Calu3 (cell line): ENCODE measurements at places on chromosomes 2 and 18.

GRCh38 chr2:189536830-189537229, 43.8 kb downstream of the SLC40A1 start:
- no peak for DNase-seq

DNA sequence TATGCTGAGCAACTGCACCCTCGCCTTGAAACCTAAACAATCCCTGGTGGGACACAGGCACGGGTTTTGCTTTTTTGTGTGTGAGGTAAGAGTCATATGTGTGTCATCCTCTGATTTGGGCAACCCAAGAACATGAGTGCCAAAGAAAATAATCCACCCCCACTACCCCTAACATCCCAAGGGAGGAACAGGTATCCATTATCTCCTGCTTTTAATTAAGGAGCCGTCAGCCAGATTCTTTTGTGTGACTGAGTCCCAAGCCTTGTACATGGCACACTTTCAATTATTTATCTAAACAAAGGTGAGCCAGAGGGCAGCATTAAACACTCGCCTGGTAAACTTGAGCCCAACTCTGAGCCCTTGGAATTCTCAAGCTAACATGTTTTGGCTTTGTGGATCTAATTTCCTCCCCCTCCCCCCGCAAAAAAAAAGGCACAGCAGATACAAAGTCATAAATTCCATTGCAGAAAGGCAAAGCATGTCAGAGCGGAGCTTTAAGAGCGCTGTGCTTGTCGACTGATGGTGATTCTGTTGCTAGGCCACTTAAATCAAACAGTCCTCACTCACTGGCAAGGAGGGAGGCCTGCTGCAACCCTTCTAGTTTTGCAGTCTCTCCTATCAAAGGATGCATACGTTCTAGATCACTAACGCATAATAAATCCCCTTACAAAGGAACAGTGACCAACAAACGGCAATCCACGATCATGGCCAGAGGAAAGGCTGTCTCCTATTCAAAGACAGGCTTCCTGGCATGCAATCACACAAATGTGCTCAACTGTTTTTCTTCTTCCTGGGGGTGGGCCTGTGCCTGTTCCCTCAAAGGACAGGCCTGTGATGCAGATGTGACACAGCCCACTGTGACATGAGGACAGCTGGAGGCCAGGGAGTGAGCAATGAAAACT, 143.5 kb upstream of the LMAN1 start:
- no peak for DNase-seq

- DNase-seq, result no peak
Measured at GRCh38 chr2:175981551-175981950, 20.5 kb downstream of the LNPK start.

GRCh38 chr2:72077702-72078169, 69.9 kb downstream of the CYP26B1 start:
- DNase-seq, result no peak

DNA sequence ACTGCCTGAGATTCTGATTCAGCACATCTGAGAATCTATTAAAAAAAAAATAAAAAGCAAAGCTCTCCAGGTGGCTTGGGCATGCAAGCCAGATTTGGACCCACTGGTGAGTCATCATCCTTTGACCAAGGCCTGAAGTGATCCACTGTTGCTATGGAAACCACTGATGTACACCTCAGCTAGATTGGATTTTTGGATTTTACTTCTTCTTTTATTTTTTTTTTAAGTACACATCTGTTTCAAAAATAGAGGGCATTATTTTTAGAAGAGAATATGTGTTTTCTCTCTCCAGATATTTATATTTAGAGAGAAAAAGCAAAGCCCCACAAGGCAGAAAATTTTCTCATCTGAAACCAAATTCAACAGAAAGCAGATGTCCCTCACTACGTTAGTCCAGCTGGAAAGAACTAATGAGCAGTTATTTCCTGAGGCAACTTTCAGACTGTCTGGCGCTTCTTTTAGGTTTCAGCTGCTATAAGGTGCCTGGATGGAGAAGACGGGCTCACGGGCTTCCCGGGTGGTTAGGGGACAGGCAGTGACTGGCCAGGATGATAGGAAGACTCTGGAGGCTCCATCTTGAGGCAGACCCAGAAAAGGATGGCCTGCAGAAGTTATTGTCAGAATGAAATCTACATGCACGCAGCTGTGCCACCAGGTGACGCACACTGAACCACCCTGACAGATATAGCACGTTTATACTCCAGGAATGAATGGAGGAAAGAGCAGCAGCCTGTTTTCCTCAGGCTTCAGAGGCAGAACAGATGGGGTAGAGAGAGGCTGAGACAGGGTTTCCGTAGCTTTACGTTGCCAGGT, 50.5 kb downstream of the MRPL35 start:
- peak; percentile 9 for DNase-seq

GRCh38 chr2:98747888-98748287, 17.0 kb upstream of the MGAT4A start:
- DNase-seq, result no peak

GRCh38 chr2:165863810-165864261, 69.8 kb upstream of the GALNT3 start:
- no peak for DNase-seq

DNA sequence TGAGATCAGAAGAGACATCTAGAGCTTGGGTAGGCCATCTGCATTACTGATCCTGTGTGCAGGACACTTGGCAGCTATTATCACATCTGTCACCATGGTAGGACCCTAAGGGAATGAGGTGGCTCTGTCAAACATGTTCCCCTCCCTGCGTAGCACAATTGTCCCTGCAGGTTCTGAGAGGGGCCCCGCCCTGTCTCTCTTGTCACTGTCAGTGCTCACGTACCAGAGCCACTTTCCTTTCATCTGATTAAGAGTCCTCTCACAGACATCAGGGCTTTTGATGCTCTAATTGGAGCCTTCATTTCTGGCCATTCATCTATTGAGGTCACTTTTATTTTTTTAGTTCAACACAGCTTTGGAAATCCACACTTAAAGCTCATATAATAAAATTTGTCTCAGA, 38.5 kb downstream of the NEB start:
- no peak for DNase-seq

GRCh38 chr2:68716604-68717304, 17.9 kb upstream of the ARHGAP25 start:
- DNase-seq, result no peak

DNA sequence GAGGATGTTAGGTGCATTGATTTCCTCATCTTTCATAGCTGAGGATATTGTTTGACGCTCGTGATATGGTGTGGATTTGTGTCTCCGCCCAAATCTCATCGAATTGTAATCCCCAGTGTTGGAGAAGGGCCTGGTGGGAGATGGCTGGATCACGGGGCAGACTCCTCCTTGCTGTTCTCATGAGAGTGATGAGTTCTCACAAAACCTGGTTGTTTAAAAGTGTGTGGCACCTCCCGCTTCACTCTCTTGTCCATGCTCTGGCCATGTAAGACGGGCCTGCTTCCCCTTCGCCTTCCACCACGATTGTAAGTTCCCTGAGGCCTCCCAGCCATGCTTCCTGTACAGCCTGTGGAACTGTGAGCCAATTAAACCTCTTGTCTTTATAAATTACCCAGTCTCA, 28.4 kb upstream of the GPC1 start:
- no peak for DNase-seq

DNA sequence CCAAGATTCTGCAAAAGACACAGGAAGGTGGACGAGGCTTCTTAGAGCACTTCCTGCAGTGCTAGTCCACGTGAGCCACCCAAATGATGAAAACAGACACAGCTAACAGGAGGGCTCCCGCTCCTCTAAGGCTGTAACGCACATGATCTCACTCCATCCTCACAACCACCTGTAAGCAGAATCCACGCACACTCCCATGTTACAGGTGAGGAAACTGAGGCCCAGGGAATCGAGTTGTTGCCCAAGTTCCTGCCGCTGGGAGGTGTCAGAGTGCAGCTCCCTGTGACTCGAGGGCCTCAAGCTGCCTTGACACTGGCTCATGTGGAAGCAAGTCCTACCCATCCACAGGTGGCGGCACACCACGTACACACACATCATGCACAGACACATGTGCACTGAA, 4.4 kb downstream of the DNMT3A start:
- DNase-seq, result no peak

DNA sequence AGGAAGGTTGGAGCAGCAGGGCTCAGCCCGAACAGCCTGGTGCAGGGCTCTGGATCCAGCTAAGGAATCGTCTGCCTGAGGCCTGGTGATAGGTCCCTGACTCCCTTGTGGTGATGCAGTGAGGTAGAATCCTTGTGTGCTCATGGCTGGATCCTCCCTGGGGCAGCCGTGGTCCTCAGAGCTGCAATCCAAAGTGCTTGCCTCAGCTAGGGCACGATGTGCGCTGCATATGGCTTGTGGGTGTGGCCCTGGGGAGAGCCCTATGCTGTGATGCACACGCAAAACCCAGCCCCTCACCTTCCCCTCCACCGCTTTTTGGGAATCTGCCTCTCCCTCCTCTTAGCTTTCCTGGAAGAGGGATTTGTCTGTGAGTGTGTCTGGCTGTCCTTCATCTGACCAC, 142.2 kb downstream of the DYSF start:
- no peak for DNase-seq

- DNase-seq, result no peak
Measured at GRCh38 chr2:12727065-12727464, 10.3 kb downstream of the TRIB2 start.

GRCh38 chr2:116142644-116143227, 1671.8 kb upstream of the DDX18 start:
- DNase-seq, result no peak

DNA sequence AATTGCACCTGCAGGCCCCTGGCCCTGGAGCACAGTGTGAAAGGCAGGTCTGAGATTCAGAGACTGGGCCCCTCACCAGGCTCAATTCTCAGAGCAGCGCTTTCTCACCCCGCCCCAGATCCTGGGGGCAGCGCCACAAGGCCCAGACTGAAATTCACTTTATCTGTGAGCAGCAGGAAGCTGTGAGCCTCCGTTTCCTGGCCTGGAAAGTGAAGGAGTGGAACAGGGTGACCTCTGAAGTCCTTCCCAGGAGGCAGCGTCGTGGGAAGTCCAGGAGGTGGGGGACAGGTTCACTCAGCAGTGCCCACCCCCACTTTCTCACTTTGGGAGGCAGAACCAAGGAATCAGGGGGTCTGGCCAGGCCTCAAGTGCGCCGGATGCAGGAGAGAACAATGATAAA, 235.4 kb downstream of the NDUFA10 start:
- DNase-seq, result no peak

GRCh38 chr18:48833701-48834412, 116.9 kb downstream of the SMAD7 start:
- no peak for DNase-seq

- DNase-seq, result no peak
Measured at GRCh38 chr2:113126845-113127645, at the start of gene IL1RN. Gene IL1RN, plus strand, starts transcription at chr2:113127598. Its CDS starts 27 bp downstream, at chr2:113127625.

- no peak for DNase-seq
Measured at GRCh38 chr18:48321121-48321520, 88.1 kb downstream of the ZBTB7C start.

DNA sequence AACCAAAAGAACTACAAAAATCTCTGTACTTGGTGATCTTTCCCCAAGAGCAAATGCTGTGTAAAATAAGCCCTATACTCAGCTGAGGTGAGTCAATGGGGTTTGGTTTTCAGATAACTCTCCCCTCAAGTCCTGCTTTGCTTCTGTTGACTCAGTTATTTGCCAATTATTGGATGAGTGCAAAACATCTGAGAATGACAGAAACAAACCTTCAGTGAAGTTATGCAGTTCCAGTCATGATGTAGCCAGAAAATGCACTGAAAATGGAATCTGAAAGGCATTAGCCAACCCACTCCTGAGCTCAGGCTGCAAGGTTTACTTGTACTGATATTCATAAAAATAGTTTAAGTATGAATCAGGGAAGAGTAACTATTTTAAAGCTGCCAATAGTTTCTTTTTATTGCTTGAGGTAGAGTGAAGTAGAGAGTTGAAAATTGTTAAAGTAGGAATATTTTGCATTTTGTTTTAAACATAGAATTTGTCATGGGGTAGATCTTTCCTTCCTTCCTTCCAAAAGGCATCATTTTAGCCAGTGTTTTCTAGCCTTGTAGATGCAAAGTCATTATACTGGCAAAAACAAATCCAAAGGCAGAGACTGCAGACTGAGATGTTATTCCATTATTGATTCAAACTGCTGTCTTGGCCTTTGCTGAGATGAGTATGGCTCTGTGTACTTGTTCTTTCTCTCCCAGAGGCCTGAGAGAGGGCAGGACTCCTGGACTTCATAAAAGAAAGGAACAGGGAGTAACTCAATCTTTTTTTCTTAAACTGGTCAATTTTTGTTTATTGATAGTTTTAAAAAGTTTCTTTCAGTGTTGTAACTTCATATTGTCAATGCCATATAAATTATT, 215.3 kb downstream of the RND3 start:
- DNase-seq, result no peak

DNA sequence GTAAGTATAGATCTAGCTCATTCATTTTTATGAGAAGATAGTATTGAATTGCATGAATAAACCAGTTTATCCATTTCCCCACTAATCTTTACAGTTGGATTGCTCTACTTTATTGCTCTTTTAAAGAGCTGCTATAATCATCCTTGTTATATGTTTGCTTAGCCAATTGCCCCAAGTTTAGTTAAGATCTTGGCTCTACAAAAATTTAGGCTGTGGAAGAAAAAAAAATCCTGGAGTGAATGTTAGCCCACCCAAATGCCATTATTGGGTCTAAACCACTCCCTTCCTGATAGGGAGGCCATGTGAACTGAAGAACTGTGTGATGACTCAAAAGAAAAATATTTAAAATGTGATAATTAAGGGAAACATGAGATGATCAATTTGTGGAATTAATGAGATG, 2.9 kb downstream of the ALS2 start:
- no peak for DNase-seq

DNA sequence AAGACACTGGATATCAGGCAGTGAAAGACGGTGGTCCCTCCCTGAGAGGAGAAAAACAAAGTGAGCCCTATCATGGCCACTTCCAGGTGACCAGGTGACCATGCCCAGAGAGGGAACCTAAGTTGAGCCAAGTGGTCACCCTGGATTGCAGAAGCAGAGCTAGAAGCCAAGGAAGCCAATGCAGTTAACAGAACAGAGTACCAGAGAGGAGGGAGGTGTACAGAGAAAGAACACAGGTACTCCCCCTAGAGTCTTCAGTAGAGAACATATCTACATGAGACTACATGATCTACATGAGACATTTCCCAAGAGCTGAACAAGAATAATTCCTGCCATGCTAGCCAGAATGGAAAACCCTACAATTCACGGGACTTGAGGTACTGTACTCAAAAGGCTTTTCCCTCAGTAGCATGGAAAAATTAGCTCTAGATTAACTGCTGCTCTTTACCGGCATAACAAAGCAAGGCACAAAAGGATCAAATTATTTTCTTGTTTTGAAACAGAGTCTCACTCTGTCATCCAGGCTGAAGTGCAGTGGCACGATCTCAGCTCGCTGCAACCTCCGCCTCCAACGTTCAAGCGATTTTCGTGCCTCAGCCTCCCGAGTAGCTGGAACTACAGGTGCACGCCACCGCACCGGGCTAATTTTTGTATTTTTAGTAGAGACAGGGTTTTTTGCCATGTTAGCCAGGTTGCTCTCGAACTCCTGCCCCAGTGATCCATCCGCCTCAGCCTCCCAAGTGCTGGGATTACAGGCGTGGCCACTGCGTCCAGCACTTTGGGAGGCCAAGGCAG, 23.5 kb downstream of the ROCK2 start:
- DNase-seq, result no peak

DNA sequence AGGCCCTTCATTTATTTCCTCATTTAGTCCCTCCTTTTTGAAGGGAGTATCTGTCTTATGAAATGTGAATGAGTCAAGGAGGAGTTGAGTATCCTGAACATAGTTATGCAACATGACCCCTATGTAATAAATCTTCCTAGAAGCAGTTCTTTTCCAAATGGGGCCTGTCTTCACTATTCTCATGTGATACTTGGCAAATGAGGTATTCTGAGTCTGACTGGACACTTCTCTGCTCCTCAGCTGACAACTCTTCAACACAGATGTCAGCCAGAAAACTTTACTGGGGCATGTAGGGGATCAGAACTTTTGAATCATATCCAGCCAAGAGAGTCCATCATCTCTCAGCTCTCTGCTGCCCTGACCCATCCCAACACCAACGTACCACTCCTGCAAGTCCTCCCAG, 291.6 kb downstream of the ZNF385B start:
- DNase-seq, result no peak
